ENCODE measurements at places on chromosomes 12 and 14. TPM values are rescaled to one million over a fixed set of nuclear protein-coding genes. Genes with fewer than 3 reads are reported as not detected.

Gene CSAD
- 22.1 TPM for total RNA-seq

Gene MIP
- total RNA-seq: not detected

Gene IRAK3
- total RNA-seq: 0.61 TPM

Gene SLC25A21
- total RNA-seq: 2.2 TPM

All from neural crest cell (in vitro differentiated cells).